NCI-H1694 treated with DMSO at 0.1 percent for 48 hours (cell line): ENCODE measurements at places on chromosomes 4 and X.

- no peak for DNase-seq
Measured at GRCh38 chr4:153789741-153790499, 1.0 kb upstream of the SFRP2 start.

DNA sequence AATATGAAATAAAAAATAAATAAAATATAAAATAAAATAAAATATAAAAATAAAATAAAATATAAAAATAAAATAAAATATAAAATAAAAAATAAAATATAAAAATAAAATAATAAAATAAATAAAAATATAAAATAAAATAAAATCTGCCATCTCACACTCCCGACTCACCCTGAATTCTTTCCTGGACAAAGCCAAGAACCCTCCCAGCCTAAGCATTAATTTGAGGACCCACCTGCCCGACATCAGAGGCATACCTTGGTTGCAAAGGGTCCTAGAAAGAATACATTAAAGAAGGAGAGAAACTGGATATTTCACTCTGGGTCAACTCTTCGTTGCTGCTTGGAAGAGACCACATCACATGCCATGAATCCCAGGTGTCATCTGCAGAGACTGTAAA is 138.3 kb downstream of the CRLF2 start:
- no peak for DNase-seq

GRCh38 chr4:76197971-76198410 is 15.6 kb downstream of the SCARB2 start:
- DNase-seq = peak; percentile 91

- no peak for DNase-seq
Measured at GRCh38 chr4:55446578-55446922, 50.8 kb downstream of the TMEM165 start.

DNA sequence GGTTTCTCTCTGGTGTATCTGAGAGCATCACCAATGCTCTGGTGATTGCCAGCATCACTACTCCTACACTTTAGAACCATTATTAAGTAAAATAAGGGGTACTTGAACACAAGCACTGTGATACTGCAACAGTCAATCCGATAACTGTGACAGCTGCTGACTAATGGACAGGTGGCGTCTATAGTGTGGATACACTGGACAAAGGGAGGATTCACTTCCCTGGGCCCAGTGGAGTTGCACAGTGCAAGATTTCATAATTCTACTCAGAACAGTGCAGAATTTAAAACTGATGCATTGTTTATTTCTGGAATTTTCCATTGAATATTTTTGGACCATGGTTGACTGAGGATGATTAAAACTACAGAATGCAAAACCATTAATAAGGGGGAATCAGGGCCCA is 97.8 kb downstream of the SHROOM3 start:
- no peak for DNase-seq

DNA sequence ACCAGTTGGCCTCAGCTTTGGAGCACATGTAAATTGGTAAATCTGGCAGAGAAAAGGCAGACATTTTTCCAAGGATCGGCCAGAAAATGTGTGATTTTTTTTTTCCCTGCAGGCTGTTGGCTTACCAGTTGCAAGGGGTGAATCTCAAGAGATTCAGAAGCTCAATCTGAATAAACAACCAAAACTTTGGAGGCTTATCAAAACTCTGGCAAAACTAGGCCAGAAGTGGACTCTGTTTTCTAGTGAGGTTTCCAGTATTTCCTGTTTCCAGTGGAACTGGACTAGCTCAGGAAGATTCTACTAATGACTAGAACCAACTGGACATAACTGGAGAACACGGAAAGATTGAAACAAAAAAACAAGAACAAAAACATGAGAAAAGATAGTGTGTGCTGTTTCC is 191.3 kb downstream of the SMIM20 start:
- DNase-seq = no peak
